ENCODE measurements at places on chromosomes 3 and 15. TPM values are rescaled to one million over a fixed set of nuclear protein-coding genes. Genes with fewer than 3 reads are reported as not detected.
A peak's percentile ranks its signal among the peaks of the same experiment; 100 is the strongest.

DNA sequence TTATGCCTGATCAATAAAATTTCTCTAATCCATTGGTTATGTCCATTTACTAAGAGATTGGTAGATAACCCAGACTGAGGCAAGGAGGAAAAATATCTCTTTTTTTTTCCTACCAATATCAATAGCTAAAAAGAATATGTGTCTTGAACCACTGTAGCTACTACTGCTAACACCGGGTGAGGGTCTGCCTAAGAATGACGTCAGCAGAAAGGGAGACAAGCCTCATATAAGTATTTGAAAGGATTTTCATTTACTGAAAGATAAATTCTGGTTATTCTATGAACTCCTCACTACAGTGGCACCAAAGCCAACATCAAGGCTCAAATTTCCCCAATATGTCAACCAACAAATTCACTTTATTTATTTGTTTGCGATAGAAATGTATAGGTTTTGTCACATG is 389.0 kb upstream of the ALCAM start:
- DNase-seq: no peak

GRCh38 chr3:7841451-7841850 is 660.2 kb upstream of the LMCD1 start:
- DNase-seq: no peak

SLC35A5 gene
- 26.1 TPM for polyA plus RNA-seq

GRCh38 chr3:39064646-39065045 is 12.8 kb downstream of the WDR48 start:
- no peak for DNase-seq

PLSCR4 gene
- 13.2 TPM for polyA plus RNA-seq

DNA sequence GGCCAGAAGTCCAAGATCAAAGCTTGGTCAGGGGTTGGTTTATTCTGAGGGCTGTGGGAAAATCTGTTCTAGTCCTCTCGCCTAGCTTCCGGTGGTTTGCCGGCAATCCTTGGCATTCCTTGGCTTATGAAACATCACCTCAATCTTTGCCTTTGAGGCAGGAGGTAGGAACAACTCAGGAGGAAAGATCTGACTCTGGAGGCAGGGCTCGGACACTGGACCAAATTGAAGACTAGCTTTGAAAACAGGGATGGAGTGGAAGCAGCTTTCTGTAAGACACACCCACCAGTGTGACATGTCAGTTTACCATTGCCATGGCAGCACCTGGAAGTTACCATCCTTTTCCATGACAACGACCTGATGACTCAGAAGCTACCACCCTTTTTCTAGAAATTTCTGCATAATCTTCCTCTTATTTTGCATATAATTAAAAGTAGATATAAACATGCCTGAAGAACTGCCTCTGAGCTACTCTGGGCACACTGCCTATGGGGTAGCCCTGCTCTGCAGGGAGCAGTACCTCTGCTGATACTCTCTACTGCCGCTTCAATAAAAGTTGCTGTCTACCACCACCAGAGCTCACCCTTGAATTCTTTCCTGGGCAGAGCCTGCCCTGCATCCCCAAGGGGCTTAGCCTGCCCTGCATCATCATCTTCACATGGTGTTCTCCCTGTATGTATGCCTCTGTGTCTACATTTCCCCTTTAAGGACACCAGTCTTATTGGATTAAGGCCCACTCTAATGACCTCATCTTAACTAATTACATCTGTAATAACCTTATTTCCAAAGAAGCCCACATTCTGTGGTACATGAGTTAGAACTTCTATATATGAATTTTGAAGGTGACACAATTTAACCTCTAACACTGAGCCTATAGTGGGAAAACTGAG is 38.3 kb upstream of the TM4SF4 start:
- DNase-seq: no peak

DNA sequence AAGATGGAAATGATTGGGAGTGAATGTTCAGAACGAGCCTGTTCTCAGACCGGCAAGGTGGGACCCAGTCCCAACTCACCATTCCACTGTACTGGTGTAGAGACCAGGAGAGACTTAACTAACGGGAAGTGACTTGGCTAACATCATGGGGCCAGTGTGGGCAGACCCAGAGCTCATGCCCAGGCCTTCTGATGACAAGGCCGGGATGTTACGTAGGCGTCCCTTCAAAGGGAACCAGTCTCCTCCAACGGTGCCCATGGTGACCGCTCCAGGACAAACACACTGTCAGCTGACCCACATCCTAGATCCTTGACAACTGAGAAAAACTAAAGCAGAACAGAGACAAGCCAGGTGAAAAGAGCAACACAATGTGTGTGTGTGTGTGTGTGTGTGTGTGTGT is 128.4 kb upstream of the HACD2 start:
- no peak for DNase-seq

CIP2A gene
- polyA plus RNA-seq: 10.0 TPM

- peak; percentile 92 for DNase-seq
Measured at GRCh38 chr15:78618490-78618934, 2.3 kb downstream of the CHRNA3 start.

DNA sequence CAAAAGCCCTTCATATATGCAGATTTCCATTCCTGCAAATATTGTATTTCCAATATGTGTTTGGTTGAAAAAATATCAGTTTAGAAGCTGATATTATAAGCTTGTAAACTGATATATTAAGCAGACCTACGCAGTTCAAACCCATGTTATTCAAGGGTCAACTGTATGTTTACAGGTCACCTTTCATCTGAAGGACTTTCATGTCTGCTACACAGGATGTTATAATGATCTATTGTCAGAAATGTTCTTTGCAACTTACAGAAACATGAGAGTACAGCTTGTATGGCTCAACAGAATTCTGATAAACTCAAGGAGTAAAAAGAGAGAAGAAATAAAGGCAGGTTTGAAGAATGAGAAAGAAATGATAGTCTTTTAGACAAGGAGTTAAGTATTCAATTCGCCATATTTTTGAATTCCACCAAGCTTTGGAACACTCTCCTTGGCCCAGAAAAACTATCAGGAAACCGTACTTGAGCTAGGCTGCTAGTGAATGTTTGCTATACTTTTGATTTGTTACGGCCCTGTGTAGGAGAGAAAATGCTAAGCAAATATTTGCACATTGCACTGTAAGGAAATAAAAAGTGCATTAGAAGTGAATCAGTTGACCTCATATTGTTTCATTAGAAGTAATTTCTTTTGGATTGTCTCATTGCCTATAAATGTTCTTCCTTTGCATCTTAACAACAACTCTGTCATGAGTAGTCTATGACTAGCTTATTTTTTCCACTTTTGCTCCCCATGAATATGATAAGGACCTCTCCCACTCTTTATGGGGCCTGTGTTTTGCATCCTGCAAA is 81.2 kb downstream of the NEK11 start:
- no peak for DNase-seq

OIP5 gene
- 4.4 TPM for polyA plus RNA-seq

GRCh38 chr3:189167027-189167766 is 4.6 kb upstream of the TPRG1 start:
- DNase-seq: no peak

DNA sequence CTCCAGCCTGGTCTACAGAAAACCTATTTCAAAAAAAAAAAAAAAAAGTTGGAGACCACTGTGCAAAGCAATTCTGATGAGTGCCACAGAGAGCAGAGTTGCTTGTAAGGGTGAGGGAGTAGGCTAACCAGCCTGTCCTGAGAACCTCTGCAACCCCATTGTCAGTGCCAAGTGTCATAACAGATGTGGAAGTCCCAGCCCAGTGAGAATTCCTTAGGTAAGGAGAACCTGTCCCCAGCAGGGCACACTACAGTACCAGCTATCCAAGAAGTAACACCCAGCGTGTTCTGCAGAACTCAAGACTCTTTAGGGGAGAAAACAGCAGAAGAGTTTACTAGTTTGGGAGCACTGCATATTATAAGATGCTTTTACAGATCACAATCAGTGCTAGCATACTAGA is 156.3 kb downstream of the LIPC start:
- DNase-seq: no peak

CDC25A gene
- polyA plus RNA-seq: 5.5 TPM

DNA sequence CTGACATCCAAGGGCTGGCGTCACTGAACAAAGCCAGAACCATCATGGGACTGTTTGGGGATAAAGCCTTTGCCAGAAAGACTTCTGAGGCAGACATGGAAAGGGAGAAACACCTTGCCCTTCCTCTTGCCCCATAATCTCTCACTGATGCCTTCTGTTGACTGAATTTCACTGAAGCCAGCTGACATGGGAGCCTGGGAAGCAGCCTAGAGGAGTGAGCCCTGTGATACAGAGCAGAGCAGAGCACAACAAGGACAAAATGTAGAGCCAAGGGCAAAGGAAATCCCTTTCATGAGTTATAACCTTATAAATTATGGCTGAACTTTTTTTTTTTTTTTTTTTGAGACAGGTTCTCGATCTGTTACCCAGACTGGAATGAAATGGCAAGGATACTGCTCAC is 9.8 kb upstream of the CNOT10 start:
- no peak for DNase-seq

DNA sequence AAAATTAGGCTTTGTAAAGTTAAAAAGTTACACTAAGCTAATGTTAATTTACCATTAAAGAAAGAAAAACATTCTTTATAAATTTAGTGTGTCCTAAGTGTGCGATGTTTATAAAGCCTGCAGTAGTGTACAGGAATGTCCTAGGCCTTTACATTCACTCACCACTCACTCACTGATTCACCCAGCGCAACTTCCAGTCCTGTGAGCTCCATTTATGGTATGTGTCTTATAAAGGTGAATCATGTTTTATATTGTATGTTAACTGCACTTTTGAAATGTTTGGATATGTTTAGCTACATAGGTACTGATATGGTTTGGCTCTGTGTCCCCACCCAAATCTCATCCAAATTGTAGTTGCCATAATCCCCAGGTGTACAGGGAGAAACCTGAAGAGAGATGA is 549.7 kb upstream of the EPHA6 start:
- DNase-seq: no peak

ACTRT3 gene
- polyA plus RNA-seq: 2.8 TPM

ZIC1 gene
- polyA plus RNA-seq: 12.8 TPM

CERS3 gene
- 0.83 TPM for polyA plus RNA-seq
